Pons (tissue), 1 donor: ENCODE measurements at places on chromosomes 1 and 21.

DNA sequence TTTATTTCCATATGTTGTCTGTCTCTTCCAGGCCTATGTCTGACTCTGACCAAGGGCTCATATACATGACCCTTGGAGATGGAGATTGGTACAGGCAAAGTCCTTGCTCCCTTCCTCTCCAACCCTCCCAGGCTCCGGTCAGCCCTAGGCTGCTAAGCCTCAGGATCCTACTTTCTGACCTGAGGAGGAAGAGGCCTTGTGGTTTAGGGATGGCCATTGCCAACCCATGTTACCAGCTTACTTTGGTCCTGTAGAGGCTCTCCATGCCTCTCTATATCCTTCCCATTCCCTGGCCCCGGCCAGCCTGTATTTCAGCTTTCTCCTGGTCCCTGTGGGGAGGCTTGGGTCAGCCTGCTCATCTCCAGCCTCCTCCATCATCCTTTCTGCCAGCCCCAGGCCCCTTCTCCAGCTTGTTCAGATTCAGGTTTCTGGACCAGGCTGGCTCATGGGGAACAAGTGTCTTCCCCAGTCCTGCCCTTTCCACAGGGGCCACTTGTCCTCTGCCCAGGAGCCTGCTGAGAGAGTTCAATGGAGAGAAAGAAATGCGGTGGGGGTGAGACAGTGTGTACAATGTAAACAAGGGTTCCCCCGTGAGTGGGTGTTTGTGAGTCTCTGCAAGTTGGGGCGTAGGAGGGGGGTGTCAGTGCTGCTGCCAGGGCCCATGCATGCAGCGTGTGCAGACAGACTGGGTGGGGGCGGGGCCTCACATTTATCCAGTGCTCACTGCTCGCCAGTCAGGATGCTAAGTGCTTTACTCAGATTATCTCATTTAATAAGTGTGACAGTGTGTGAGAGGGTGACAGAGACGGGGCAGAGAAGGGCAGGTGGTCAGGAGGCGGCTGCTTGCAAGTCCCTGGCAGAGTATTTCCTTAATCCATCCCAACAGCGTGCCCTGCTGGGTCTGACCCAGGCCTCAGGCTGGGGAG is 31.3 kb upstream of the FOXO6 start:
- DNase-seq: no peak

DNA sequence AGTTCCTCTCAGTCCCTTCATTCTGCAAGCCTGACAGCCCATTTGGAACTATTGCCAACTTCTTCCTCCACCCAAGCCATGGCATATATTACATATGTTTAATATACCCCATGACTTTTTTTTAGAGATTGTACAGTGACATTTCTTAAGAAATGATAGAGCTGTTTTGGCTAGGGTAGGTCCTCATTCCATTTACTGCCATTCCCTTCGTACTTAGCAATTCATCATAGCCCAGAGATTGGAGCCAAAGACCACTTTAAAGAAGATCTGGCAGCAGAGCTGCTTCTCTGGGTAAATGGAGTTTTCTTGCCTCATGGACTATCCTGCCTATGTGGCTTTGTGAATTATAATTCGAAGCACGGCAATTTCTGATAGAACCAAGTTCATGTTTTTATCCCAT is 93.4 kb downstream of the ST3GAL3 start:
- DNase-seq: no peak

- peak; percentile 79 for DNase-seq
Measured at GRCh38 chr1:59570524-59570923, 244.2 kb upstream of the HOOK1 start.

DNA sequence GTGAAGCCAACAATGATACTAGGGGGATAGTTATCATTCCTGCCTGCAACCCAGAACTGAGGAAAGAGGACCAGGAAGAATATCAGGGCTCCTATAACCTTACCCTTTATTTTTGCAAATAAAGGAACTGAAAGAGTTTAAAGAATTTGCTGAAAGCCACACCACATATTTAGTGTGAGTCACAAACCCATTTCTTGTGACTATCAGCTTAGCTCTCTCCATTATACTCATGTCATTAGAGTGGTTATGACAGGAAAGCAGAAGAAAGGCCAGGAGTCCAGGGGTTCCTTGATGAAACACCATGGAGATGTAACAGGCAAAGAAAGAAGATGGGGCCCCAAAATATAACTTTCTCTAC is 141.1 kb upstream of the SAMSN1 start:
- peak; percentile 55 for DNase-seq

GRCh38 chr1:59703226-59703917 is 111.4 kb upstream of the HOOK1 start:
- no peak for DNase-seq

GRCh38 chr1:190429932-190430331 is 47.7 kb downstream of the BRINP3 start:
- no peak for DNase-seq

GRCh38 chr1:169103480-169103893 is 3.0 kb upstream of the ATP1B1 start:
- no peak for DNase-seq

DNA sequence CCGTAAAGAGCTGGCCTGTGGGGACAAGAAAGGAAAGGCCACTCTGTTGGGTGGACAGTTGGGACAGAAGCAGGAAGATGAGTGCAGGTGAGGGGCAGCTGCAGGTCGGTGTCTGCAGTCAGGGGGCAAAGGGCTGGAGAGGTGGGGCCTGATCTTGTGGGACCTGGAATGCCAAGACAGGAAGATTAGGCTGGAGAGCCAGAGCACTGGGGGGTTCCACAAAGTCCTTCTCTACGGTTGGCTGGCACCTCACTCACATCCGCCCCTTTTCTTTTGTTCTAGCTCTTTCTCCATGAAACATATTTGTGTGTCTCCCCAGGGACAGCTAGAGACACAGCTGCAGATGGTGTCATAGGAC is 404.1 kb downstream of the PTPRU start:
- DNase-seq: no peak

- DNase-seq: no peak
Measured at GRCh38 chr1:225662155-225662554, 9.2 kb upstream of the ENAH start.

DNA sequence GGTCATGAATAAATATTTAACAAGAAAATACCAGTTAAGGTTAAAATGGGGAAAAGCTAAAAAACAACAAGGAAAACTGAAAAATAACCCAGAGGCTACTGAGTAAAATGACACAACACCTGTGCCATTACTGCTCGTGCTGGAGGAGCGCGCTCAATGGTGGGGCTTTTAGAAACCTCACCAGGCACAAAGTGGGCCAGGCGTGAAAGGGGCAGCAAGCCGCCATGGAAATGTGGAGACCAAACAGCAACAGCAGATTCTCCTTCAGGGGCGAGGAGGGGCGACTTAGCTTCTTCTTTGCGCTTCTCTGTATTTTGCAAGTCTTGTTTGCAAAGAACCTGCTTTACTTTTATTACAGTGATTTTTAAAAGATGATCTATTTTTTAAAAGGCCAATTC is 18.9 kb upstream of the SPATC1L start:
- no peak for DNase-seq

DNA sequence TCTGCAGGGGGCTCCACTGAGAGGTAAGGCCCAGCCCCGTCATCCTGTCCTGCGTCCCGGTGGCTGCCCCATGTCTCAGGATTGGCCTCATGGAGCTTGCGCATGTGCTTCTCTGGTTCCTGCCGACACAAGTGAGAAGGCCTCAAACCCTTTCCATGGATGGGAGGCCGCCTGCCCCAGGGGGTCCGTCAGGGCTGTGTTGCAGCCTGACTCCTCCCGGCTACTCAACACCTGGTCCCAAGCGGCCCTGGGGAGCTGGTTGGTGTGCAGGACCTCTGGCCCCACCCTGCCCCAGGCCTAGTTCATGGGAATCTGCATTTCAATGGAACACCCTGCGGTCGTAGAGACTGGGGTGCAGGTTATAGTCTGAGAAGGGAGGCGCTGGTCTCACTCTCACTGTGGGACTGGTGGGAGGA is 21.1 kb upstream of the PDE9A start:
- DNase-seq: no peak

- DNase-seq: no peak
Measured at GRCh38 chr1:108842525-108843181, 14.2 kb downstream of the AKNAD1 start.

GRCh38 chr1:9271283-9271682 is 21.4 kb upstream of the SPSB1 start:
- no peak for DNase-seq

- no peak for DNase-seq
Measured at GRCh38 chr1:173581383-173582079, 21.3 kb downstream of the SLC9C2 start.

DNA sequence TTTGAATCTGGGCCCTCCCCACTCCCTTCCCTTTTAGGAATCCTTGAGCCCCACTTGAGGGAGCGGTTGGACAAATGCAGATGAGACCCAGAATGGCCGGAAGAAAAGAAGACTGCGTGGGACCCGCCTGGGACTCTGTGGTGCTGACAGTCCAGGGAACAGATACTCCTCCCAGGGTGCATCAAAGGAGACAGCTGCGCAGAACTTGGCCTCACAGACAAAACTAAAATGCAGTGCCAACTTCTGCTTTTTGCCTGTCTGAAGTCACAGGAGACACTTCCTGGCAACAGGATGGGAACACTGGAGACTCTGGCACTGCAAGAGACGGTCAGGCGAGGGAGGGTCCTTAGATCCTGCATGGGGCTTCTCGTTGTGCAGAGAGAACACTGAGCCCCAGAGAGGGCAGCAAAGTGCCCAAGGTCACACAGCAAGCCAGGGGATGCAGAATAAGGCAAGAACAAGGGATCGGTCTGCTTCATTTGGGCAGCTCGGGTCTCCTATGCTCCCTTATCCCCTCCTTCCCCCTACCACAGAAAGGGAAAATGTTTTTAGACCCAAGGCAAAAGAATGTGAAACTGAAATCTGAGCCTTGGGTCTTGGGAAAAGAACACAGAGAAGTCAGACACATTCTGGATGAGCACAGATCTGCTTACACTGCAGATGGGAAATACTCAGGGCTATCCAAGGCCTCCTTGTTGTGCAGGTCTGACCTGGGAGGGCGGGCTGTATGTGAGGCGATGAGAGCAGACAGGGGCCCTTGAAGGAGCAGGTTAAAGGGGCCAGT is 182.4 kb downstream of the TRABD2B start:
- peak; percentile 1 for DNase-seq
